ENCODE measurements at places on chromosomes 6 and 20.
A peak's percentile ranks its signal among the peaks of the same experiment; 100 is the strongest.

DNA sequence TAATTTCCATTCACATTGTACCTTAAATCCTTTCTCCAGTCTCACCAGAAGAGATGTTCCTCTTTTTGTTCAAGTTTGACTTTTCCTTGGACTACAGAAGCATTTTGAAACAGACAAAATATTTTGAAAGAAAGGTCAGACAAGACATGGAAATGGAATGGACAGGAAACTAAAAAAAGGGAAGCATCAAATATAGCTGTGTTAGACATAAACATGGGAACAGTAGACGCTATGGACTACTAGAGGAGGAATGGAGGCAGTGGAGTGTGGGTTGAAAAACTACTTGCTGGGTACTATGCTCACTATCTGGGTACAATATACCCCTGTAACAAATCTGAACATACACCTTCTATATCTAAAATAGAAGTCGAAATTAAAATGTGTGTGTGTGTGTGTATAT is 4.1 kb upstream of the FAM135A start:
- DNase-seq, result no peak

DNA sequence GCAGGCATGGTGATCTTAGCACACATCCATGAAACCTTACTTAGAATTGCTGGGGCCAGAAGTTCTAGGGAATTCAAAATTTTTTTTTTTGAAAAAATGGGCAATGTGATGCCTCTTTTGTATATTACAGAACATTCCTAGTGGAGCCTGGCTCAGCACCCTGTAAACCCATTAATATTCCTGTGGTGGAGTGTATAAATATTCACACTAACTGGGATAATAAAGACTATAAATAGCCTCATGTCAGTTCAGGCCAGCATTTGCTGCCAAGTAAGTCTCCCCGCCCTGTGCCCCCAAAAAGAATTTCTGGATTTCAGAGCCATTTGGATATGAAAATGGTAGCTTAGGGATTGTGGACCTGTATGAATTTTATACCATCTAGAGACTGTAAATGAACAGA is 14.8 kb downstream of the BANF2 start:
- no peak for DNase-seq

DNA sequence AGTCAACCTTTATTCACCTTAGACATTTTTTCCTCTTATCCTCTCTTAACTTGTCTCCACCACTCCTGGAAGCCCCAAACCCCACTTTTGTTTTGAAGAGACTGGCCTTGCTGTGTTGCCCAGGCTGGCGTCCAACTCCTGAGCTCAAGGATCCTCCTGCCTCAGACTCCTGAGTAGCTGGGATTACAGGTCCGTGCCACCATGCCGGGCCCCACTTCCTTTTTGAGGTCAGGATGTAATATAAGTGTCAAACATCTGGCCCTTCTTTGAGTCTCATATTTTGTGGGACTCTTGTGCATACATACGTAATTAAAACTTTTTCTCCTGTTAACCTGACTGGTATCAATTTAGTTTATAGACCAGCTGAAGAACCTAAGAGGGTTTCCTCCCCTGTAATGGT is 1.4 kb upstream of the CDK19 start:
- no peak for DNase-seq

- no peak for DNase-seq
Measured at GRCh38 chr6:123896869-123897268, 93.2 kb downstream of the NKAIN2 start.

DNA sequence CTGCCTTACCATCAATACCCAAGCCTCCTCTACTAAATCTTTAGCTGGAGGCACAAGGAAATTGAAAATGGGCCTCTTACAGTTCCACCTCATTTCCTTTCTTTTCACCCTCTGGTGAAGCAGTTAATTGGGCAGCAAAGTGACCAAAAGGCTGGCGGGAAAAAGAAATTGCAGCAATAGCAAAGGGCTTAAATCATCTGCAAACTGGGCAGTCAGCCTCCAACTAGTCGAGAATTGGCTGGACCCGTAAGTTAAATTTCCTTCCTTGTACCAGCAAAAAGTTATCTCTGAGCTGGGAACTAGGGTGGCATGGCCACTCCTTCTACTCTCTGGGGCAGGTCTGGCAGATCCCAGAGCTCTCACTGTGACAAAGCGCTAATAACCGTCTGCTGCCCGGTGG is 33.5 kb downstream of the GHRH start:
- DNase-seq, result no peak

- DNase-seq, result peak; percentile 72
Measured at GRCh38 chr20:37564388-37565133, 36.9 kb upstream of the BLCAP start.

DNA sequence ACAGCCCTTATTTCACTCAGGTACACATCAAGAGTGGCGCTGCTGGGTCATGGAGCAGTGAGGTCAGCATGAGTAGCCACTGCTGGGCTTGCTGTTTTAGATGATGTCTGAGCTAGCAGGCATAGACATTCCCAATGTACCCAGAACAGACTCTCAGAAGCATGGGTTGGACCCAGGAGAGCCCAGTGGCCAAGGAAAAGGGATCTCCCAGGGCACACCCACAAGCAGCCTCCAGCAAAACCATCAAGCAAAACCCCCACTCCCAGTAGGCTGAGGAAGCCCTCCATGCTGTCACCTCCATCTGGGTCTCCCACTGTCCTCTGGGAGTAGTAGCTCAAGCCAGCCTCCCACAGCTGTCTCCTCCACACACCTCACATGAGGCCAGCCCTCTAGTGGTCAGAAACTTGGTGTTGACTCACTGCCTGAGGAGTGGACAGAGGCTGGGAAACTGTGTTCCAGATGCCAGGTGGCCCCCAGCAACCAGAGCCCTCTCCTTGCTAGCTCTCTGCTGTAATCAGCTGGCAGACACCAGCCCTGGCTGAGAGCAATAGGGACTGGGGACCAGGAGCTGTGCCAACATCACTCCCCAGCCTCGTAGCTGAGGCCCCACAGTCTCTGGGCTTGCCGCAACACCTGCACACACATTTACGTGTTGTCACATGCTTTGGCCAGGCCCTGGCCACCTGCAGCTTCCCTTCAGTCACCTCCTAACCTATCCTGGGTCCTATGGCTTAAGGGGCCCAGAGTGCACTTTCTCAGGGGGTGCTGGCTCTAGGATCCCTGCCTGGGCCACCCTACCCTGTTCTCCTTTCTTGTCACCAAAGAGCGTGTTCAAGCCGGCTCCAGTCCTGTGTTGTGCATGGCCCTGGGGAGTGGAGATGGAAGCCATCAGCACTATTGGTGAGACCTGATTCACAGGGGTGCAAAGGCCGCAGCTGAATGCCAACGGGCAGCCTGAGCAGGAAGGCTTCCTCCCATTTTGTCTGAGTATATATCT is 1.9 kb upstream of the AP5S1 start:
- no peak for DNase-seq

GRCh38 chr6:4649728-4650127 is 126.5 kb upstream of the CDYL start:
- DNase-seq, result no peak

GRCh38 chr20:40414843-40415615 is 274.0 kb downstream of the MAFB start:
- DNase-seq, result no peak

- peak; percentile 87 for DNase-seq
Measured at GRCh38 chr6:167398214-167399050, 73.5 kb downstream of the TTLL2 start.

DNA sequence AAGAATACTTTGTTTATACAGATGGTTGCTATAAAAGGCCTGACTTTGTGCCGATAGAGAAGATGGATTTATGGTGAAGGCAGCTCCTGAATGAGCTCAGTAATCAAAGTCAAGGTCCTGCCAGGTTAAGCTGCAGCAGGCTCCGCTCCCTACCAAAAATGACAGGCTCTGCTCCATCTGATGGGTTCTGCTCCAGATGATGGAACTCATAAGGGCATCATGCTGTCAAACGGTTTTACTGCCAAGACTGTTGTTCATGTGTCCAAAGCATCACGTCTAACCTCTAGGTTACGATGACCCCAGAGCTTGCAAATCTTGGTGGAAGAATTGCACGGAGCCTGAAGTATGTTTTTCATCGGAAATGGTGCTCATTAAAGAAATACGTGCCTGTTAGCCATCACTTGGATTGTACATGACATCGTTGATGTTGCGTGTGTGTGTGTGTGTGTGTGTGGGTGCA is 19.2 kb upstream of the PTGIS start:
- DNase-seq, result no peak

DNA sequence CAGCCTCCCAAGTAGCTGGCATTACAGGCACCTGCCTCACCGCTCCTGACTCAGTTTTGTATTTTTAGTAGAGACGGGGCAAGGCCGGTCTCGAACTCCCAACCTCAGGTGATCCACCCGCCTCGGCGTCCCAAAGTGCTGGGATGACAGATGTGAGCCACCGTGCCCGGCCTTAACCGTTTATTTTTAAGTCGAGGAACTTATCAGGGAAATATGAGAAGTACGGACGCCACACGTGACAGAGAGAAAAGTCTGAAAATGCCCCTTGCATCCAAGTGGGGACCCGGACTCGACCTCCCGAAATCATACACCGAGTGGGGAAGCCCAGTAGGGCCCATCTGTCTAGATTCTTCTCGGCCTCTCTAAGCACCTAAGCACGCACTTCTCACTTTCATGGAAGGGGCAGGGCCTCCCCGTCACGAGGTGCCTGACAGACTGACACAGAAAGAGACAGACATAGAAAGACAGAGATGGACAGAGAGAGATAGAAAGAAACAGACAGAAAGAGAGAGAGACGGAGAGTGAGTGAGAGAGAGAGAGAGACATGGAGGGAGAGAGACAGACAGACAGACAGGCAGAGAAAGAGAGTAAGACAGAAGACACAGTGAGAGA is 756.5 kb upstream of the DEFB115 start:
- no peak for DNase-seq

- DNase-seq, result no peak
Measured at GRCh38 chr6:70107852-70108629, 194.8 kb downstream of the COL9A1 start.

DNA sequence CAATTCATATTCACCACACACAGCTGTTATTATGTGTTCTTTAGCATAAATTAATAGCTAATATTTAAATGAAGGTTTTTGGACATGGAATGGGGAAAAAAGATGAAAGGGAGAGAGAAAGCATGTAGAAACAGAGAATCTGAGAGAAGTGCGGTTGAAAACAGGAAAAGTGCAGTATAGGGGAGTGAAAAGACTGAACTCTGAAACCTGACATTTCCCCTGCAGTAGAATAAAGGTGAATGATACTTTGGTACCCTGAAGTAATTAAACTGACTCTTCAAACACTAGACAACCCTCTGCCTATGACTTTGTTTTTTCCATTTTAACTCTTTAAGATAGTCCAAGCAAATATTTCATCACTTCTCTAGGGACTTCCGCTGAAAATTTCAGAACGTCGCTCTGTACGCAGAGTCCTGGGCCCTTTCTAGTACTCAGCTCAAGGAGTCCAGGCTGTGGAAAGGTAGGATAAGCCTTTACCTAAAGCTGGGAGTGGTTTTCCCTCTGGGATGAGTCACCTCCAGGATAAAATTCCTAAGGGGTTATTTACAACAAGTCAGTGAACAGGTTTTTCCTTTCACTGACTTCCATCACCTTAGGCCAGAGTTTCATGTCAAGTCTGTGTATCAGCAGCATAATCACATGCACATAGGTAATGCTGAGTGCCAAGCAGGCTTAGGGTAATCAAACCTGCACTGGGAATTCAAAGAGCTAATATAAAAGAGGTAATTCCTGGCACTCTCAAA is 614.5 kb downstream of the PKHD1 start:
- DNase-seq, result no peak

DNA sequence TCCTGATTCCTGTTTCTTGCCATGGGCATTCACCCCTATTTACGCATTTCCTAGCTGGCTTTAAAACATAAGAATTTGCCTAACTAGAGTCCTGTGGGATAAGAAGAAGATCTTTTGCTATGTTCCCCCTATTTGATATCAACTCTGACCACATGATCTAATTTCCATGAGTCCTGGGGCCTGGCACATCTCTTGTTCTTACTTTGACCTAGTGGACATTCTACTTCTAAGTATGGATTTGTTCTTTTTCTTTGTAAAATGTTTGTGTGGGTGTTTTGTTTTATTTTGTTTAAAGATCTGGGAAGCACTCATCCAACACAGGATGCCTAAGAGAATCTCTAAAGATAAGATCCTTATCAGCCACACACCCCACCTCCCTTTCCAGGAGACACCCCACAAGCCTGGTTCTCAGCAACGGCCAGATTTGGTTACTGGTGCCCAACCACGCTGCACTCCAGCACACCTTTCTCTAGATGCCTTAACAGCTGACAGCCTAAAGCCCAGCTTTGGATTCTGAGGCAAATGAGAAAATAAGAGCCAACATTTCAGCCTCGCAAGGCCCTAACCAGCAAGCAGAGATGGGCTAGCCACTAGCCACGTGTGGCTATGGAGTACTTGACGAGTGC is 74.7 kb downstream of the SLC23A2 start:
- DNase-seq, result no peak

DNA sequence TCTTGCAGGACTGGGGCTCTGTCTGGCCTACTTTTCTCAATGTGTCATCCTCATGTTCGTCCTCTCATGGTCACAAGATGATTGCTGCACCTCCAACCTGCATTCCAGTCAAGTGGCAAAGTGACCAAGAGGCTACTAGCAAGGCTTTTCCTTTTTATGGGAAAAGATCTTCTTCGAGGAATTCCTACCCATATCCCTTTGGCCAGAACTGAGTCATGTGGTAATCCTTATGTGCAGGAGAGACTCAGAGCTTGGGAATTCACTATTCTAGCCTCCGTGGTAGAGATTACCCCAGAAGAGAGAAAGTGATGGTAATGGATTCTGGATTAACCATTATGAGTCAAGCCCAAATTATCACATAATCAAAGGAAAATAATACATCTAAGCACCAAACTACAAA is 162.7 kb downstream of the KCNQ5 start:
- DNase-seq, result no peak

GRCh38 chr6:28775405-28776129 is 148.2 kb downstream of the TRIM27 start:
- DNase-seq, result no peak

DNA sequence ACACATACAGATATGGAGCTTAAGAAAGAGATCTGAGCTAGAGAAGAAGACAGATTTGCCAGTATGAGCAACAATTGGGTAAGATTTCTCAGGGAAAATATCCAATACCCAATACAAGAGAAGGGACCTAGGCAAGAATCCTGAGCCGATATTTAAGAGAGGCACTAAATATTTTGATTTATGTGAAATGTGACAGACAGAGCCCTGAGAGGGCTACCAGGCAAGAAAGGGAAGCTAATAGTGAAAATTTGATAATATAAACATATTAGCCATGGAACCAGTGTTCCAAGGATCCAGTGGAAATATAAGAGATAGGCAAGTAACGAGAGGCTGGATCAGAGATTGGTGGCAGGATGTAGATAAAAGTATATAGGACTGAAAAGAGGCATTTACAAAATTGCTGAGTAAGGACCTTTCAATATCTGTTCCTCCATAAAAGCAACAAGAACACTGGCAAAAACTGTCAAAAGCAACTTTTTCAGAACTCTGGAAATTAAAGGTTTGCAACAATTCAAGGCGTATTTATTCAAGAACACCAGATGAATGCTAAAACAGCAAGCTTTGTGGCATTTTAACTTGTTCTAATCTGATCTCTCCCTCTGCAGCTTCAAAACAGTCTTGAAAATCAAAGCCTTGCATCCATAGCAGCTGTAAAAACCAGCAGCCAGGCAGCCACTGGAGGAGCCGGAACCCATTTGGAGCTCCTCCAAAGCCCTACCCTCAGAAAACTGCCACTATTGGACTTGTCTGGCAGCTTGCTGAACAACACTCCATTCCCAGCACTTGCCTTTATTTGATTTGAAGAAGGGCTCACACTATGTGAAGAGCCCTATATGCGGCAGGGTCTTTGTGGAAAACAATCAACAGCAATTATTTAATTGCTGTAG is 58.8 kb downstream of the REV3L start:
- no peak for DNase-seq
